T follicular helper cell (primary cell): ENCODE measurements at places on chromosomes 3 and 15.

GRCh38 chr3:27990324-27990723 is 251.1 kb upstream of the CMC1 start:
- DNase-seq = no peak

- no peak for DNase-seq
Measured at GRCh38 chr3:177251755-177252154, 54.5 kb upstream of the TBL1XR1 start.

GRCh38 chr15:80468796-80469195 is 64.6 kb downstream of the ARNT2 start:
- DNase-seq = no peak

GRCh38 chr3:123789160-123789559 is 95.0 kb downstream of the MYLK start:
- no peak for DNase-seq

- DNase-seq = no peak
Measured at GRCh38 chr15:53670701-53671100, 88.8 kb downstream of the WDR72 start.

- DNase-seq = no peak
Measured at GRCh38 chr3:87997298-87997697, 61.5 kb downstream of the CGGBP1 start.

DNA sequence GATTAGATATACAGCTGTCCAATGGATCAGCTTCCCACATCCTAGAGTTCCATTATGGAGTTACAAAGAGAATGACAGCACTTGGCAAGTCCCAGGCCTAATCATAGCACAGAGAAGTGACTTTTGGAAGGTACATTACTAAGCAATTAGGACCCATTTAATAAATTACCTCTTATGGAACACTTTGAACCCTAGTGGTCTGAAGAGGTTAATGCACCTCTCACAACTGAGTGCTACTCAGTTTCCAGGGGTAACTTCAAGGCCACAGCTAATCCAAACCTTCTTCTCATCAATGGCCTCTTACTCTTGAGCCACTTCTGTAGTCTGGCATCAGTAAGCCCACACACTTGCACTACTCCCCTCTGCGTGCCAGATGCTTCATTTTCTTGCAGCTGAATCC is 34.9 kb upstream of the MEIS2 start:
- DNase-seq = no peak

DNA sequence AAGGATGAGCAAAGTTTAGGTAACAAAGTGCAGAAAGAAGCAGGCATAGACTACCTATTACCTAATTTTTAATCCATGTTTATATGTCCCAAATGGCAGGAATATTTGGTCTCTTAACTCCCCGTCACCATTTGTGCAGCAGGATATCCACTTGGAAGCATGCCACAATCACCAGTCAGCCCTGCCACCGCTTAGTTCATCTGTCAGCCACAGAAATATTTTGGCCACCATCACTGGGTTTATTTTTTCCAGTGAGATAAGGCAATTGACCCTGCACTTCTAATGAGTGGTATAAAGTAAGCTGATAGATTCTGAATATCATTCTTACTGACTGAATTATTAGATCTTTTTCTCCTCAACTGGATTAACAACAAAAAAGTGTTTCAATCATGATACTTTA is 152.9 kb upstream of the SOX2 start:
- no peak for DNase-seq

GRCh38 chr3:78645628-78646310 is 1122.0 kb downstream of the ROBO1 start:
- DNase-seq = no peak

GRCh38 chr15:32107477-32108080 is 77.3 kb downstream of the CHRNA7 start:
- DNase-seq = no peak

DNA sequence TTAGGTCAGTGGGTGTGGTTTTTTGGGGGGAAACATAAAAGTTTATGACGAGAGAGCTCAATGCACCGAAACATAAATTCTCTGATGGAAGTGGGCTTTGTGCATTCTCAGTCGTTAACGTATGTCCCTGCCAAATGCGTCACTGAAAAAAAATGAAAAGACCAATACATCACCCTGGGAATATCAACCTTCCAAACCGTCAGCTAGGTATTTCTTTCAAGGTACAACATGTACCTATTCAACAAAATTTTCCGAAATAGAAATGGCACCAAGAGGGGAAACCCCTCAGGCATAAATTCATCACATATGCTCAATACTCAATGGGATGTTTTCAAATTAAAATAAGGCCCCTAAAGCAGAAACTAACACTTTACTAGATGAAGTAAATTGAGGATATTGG is 266.6 kb upstream of the SUCLG2 start:
- DNase-seq = no peak

GRCh38 chr15:67897646-67898339 is 57.9 kb upstream of the RNU6-1 start:
- DNase-seq = no peak

GRCh38 chr15:37872661-37873060 is 61.8 kb upstream of the TMCO5A start:
- DNase-seq = no peak

GRCh38 chr3:79632842-79633241 is 135.0 kb downstream of the ROBO1 start:
- no peak for DNase-seq

DNA sequence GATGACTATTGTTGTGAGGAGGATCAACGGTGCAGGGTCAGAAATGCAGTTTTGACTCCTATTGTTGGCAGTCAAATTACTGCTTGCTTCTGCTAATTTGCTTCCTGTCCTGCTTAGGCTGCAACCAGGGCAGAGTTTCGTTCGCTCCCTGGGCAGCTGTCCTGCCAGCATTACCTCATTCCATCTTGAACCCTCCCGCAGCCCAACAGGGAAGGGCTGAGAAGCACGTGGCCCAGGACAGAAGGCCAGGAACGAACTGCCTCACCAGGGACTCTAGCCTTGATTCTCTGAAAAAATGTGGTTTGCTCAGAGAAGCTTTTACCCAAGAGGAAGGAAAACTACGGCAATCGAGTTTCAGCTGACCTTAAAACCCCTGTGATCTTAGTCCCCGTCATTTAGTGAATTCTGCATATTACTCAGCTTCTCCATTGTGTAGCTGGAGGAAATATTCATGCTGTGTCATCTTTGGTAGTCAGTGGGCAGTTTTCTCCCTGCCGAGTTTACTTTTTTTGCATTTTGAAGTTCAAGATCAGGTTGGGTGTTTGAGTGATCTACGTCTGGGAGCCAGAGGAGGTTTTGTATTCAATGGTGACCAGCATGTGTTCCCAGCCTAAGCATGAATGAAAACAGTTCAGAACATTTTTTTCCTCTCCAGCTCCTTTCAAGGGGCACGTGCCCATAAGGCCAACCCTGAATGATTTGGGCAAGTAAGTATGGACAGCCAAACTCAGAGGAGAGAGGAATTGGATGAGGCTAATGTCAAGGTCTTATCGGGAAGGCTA is 23.0 kb downstream of the TLNRD1 start:
- DNase-seq = no peak

GRCh38 chr3:188491276-188491687 is 337.3 kb downstream of the LPP start:
- no peak for DNase-seq

DNA sequence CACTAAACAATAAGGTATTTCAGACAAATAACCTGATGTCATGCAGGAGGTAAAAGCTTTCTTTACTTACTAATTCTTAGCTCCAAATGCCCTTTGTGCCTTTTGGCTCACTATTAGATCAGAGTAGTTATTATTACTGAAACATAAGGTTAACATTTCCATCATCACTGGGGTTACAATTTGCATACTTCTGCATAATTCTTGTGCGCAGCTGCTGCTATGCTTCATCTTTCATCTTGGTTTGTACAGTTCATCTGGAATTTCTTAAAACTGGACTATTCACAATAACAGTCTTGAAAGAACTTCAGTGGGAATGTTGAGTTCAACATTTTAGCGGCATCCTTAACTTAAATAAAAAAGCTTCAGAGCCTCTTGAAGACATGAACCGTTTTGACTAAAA is 383.2 kb upstream of the ADAMTS9 start:
- DNase-seq = no peak

- DNase-seq = no peak
Measured at GRCh38 chr3:81300324-81300927, 461.0 kb downstream of the GBE1 start.

GRCh38 chr3:21446027-21446426 is 305.0 kb downstream of the ZNF385D start:
- DNase-seq = no peak

DNA sequence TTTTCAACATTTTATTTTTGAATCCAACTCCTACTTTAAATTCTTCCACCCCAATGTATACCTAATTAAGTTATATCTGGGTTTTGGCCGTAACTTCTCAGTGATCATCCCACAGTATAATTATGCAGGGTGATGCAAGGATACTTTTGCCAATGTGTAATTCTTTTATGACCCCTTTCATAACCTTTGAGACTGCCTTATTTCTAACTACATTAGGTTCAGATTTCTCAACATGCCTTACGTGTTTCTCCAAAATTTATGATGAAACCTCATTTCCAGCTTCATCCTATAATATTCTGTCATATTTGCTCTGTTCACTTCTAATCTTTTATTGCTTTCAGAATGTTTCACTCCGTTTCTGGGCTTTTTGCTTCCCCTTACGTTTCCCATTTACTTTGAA is 1229.6 kb upstream of the ALCAM start:
- DNase-seq = no peak

DNA sequence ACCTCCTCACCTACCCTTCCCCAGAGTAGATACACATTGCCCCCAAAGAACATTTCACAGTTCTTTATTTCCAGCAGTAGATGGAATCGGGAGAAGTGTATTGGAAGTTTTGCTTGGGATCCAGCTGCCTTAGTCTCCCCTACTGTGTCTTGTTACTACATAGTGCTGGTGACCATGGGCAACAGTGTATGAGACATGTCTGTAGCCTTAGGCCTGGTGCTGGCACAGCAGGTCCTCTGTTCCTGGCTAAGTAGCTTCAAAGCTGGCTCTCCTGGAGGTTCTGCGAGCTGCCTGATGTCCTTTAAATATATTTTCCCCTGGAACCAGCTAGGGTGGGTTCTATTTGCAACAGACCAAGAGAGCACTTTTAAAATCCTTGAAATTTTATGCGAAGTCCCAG is 174.7 kb downstream of the THSD4 start:
- DNase-seq = no peak

GRCh38 chr3:74507691-74508090 is 106.8 kb downstream of the CNTN3 start:
- DNase-seq = no peak

DNA sequence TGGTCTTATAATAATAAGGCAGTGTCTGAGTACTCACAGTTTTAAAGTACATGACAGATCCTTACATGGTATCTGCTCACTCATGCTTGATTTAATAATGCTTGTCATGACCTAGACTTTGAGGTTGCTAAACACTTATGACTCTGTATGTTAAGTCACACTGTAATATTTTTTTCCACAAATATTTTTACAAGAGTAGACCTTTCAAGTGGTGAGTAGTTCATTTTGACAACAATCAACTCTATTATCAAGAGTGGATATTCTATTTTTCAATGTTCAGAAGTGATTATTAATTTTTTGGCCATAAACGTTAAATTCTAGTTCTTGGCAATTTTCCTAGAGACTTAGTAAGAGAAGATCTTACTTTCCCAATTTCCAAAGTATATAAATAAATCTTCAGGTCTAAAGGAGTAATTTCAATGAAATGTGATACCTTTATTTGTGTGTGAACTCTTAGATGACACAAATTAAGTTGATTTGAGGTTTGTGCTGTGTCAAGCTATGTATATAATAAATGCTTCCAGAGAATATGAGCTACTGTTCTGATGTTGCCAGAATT is 104.5 kb downstream of the NLGN1 start:
- DNase-seq = no peak

DNA sequence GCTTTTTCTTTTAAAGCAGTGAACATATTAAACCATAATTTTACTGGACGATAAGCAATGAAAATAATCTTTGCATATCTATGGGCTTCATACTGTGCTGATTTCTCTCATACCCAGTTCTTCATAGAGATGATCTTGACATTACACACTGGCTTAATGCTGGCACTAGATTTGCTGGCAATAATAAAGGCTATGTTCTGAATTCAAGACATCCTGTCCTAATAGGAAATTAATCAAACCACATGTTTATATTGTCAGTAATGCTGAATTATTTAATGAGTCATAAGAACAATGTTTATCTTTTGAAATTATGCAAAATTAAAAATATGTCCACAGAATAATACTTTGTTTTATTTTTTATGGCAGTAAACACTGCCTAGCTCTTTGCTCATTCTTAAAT is 643.2 kb downstream of the OTOL1 start:
- DNase-seq = no peak

DNA sequence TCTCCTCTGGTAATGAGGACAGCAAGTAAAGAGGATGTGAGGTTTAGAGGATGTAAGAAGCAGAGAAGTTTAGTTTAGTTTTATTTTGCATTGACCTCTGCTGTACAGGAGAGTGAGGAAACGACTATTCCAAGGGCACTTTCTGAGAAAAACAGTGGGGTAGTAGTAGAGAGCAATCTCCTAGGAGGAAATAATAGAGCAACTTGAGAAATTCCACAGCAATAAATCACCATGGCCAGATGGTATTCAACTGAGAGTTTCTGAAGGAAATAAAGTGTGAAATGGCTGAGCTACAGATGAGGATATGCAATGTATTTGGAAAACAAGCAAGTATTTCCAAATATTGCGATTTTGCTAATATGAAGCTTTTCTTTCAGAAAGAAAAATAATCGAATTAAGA is 118.9 kb downstream of the DPH6 start:
- DNase-seq = no peak

GRCh38 chr3:143975554-143976152 is 4.0 kb downstream of the DIPK2A start:
- DNase-seq = no peak

DNA sequence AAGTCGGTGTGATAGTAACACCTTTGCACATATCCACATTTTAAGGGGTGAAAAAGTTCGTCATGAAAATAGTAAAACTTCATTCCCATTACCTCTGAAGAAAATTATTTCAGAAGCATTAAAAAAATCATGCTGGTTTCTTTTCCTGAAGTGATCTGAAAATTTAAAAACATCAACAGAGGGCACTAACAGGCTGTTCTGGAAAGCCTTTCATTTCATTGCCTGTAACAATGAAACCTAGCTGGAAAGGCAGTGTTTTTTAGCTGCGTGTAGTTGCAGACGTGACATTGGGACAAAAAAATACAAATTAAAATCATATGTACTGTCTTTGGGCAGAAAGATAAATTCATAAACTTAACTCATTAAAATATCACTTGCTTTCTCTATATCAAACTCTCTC is 993.8 kb downstream of the GBE1 start:
- no peak for DNase-seq

GRCh38 chr15:33226559-33227181 is 32.2 kb upstream of the FMN1 start:
- DNase-seq = no peak
